ENCODE measurements at places on chromosomes 1 and 21. TPM values are rescaled to one million over a fixed set of nuclear protein-coding genes. Genes with fewer than 3 reads are reported as not detected.

The NBPF1 gene
- total RNA-seq, result 23.0 TPM

The KCNK1 gene
- total RNA-seq, result 1.1 TPM

The TRAF3IP3 gene
- 1.4 TPM for total RNA-seq

The TFF2 gene
- total RNA-seq, result 0.25 TPM

The SPRR1B gene
- not detected for total RNA-seq

The RHBG gene
- total RNA-seq, result 2.8 TPM

The XKR8 gene
- total RNA-seq, result 8.5 TPM

The NT5C1A gene
- not detected for total RNA-seq

The CNN3 gene
- 80.2 TPM for total RNA-seq

The CASZ1 gene
- 4.8 TPM for total RNA-seq

The AIRE gene
- total RNA-seq, result not detected

The SMIM1 gene
- 4.9 TPM for total RNA-seq

The PDE9A gene
- total RNA-seq, result 3.9 TPM

The OR2T33 gene
- total RNA-seq, result not detected

The MPL gene
- total RNA-seq, result 0.15 TPM

The FAM3B gene
- 0.91 TPM for total RNA-seq

The CCDC17 gene
- total RNA-seq, result 2.7 TPM

The SPRR5 gene
- total RNA-seq, result not detected

The TMEM52 gene
- 11.3 TPM for total RNA-seq

The TTC4 gene
- total RNA-seq, result 8.3 TPM

The OPRD1 gene
- total RNA-seq, result not detected

The ZMYND12 gene
- total RNA-seq, result 3.9 TPM

The RUNX3 gene
- 0.86 TPM for total RNA-seq

The TFAP2E gene
- total RNA-seq, result 0.13 TPM

The CHI3L1 gene
- total RNA-seq, result 60.6 TPM

The S100A2 gene
- total RNA-seq, result 0.55 TPM

The LCE1B gene
- not detected for total RNA-seq

The PTGER3 gene
- total RNA-seq, result 0.05 TPM

The DMRTA2 gene
- not detected for total RNA-seq

The C1orf115 gene
- 49.9 TPM for total RNA-seq

The PEA15 gene
- 11.3 TPM for total RNA-seq

The PERM1 gene
- 0.83 TPM for total RNA-seq

The MSH4 gene
- 0.08 TPM for total RNA-seq

The SGIP1 gene
- 0.30 TPM for total RNA-seq

The BCAS2 gene
- total RNA-seq, result 13.3 TPM

The MCOLN3 gene
- 0.05 TPM for total RNA-seq

The AMPD1 gene
- total RNA-seq, result not detected

Measured in left lobe of liver (tissue), 2 donors.